Brain pericyte (primary cell): ENCODE measurements at places on chromosomes 3 and 15.
A peak's percentile ranks its signal among the peaks of the same experiment; 100 is the strongest.

GRCh38 chr3:151918253-151919029, 45.0 kb downstream of the SUCNR1 start:
- DNase-seq = no peak

DNA sequence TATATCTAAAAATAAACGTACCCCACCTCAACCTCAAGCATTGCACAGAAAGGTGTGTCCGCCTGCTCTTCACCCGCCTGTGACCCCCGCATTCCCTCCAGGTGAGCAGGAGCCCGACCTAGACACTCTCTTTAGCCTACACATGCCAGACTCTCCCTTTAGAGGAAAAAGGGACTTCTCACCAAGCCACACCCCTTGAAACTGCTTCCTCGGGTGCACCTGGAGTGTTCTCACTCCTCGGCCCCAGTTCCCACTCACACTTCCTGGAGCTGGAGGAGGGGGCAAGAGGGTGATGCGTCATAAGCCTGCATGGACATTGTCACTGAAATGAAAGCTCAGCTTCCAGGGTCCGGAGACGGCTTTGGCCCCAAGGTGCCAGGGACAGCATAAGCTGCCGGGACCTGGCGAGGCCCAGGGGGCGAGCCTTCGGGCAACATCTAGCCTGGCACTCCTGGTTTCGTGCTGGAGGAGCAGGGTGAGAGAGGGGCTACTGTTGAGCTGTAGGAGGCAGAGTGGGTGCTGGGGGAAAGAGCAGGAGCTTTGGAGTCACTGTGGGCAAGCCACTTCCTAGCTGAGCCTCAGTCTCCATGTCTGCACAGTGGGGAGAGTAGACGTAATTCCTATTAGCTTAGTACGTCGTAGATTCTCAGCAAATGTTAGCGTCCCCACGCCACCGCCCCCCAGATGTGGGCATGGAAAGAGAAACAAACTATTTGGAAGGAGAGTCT, 9.8 kb upstream of the MUC4 start:
- no peak for DNase-seq

DNA sequence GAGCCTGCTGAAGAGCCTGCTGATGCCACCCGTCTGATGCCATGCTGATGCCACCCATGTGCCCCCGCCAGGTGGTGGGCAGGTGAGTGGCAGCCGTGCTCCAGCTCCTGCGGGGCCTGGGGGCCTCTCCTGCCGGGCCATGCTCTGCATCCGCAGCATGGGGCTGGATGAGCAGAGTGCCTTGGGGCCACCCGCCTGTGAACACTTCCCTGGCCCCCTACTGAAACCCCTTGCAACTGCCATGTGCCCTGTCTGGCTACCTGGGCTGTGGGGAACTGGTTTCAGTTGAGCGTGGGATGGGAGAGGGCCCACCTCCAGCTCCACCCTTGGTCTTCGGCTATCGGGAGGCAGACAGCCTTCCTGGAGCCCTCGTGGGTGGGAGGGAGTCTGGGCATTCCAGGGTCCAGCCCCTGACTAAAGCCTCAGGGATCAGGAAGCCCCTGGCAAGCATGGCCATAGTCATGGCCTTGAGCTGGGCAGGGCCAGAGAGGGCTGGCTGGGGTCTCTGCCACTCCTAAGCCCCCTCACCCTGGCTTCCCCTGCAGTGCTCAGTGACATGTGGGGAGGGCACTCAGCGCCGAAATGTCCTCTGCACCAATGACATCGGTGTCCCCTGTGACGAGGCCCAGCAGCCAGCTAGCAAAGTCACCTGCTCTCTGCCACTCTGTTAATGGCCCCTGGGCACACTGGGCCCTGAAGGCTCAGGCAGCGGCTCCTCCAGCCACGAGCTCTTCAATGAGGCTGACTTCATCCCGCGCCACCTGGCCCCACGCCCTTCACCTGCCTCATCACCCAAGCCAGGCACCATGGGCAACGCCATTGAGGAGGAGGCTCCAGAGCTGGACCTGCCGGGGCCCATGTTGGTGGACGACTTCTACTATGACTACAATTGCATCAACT, 92.2 kb downstream of the TBC1D2B start:
- no peak for DNase-seq

- no peak for DNase-seq
These were observed 1.5 kb upstream of the SMAD3 start for GRCh38 chr15:67063689-67064606.

GRCh38 chr15:27820232-27820631, 278.9 kb downstream of the OCA2 start:
- no peak for DNase-seq

GRCh38 chr3:122457706-122458105, 41.8 kb upstream of the WDR5B start:
- DNase-seq = no peak

DNA sequence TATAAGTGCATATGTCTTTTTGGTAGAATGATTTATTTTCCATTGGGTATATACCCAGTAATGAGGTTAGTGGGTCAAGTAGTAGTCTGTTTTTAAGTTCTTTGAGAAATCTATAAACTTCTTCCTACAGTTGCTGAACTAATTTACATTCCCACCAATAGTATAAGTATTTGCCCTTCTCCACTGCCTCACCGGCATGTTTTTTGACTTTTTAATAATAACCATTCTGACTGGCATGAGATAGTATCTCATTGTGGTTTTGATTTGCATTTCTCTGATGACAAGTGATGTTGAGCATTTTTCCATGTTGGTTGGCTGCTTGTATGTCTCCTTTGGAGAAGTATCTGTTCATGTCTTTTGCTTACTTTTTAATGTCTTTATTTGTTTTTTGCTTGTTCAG, 94.1 kb upstream of the TP63 start:
- no peak for DNase-seq

- no peak for DNase-seq
These were observed 56.2 kb upstream of the LPP start for GRCh38 chr3:188097791-188098190.

DNA sequence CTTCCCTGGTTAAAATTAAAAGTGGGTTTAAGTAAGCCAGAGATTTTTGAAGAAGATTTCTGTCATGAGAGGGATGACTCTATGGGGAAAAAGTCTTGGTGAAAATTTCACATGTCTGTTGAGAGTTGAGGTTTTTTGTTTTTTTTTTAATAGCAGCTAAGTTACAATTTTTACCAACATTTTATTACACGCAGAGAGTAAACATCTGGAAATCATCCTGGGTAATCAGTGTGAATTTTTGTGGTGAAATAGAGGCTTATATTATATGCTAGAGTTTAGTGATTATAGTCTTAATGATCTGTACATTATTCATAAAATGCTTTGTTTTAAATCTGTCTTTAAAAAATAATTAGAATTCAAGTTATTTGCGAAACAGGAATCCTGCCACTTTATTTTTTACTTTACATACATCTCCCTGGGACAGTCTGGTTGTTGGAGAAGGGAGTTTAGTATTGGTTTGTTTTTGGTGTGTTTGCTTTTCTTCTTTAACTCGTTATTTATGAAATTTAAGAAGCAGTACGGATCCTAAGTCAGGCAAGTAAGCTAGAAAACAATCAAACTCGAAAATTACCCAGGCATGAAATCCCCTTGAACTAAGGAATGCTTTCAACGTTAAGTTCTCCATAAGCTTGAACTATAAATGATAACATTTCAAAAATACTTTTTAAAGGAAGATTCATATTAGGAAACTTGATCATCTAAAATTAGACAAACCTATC, 143.4 kb upstream of the TSC22D2 start:
- DNase-seq = no peak

DNA sequence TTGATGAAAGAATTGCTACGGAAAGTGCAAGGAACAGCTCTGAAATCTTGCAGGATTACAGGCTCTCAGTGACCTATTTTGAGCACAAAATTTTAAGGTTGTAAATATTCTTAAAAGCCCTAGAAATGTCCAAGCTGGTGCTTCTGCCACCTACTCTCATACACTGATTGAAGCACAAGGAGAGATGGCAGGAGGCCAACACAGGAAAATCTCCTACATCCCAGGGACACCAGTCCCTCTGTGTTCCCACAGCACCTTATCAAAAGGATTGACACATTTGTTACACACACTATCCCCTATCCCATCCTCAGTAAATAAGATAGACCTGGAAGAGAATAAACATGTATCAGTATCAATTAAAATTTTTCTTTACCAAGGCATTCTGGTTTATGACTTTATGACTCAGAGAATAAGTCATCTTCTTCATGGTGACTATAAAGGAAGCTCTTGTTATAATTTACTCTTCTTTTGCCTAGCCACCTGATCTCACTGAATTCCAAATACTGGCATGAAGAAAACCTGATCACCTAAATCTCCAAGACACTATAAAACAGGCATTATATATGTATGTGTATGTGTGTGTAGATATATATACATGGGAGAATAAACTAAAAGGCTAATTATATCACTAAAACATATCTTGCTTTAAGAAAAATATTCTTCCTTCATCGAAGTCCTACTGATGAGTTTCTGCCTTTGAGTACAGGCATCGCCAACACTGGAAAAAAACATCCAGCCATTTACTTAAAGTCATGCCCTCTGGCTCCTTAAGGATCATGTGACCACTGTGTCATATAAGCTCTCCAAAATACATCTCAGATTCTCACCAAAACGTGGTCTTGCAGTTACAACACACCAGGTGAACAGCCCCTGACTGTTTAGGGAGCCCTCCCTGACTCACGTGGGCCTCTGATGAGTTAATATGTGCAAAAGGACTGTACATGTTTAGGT, 208.1 kb upstream of the NR2F2 start:
- DNase-seq = no peak

- no peak for DNase-seq
These were observed 20.2 kb downstream of the DUOX2 start for GRCh38 chr15:45093622-45094357.

DNA sequence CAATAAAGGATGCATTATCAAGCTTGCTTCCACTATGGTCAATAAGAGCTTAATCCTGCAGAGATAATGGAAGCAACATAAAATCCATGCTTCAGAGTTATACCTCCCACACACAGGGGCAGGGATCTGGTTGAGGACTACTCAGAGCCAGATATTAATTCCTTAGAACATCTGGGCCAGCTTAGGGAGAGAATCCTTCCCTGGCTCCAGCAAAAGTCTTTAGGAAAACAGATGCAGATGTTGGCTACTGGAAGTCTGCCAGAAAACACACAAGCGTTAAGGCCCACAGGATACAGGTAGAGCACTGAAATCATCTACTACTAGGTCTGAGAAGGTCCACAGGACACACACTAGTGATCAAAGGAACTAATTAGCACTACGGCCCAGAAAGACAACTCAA, 25.2 kb downstream of the TMEM202 start:
- no peak for DNase-seq

GRCh38 chr3:23390989-23391553, 187.9 kb downstream of the UBE2E2 start:
- DNase-seq = no peak

DNA sequence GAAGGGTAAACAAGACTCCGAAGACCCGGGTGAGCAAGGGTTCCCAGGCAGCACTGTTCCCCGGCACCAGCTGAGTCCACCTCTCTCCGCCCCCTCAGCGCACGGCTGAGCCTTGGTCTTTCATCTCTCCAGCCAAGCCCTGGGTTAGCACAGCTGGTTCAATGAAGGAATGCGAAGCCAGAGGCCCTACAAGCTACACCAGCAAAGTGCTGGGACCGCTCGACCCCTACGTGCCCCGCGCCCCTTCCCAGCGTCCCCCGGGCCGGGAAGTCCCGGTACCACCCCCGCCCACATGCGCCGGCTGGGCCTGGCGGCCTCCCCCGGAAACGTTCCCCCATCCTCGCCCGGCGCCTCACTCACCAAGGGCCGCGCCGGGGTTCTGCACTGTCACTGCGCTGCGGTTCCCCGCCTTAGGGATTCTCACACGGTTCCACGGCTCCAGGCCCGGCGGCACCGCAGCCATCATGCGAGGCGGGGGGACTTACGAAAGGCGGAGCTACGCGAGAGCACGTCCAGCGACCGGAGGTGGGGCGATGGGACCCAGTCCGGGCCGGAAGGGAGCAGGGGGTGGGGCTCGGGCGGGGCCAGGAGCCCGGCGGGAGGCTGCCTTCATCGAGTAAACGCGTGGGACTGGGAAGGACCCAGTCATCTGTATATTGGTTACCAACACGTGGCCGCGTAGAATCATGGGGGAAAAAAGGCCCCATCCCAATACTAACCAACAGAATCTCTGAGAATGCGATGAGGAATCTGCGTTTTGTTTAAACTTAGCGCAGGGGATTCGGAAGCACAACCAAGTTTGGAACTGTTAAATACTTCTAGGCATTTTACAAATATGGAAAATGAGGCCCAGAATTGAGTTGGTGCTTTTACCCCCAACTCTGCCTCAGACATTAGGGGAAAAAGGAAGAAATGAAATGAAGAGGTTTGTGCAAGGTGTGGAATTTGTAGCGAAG, 28.7 kb downstream of the GTPBP8 start:
- DNase-seq = peak; percentile 60

DNA sequence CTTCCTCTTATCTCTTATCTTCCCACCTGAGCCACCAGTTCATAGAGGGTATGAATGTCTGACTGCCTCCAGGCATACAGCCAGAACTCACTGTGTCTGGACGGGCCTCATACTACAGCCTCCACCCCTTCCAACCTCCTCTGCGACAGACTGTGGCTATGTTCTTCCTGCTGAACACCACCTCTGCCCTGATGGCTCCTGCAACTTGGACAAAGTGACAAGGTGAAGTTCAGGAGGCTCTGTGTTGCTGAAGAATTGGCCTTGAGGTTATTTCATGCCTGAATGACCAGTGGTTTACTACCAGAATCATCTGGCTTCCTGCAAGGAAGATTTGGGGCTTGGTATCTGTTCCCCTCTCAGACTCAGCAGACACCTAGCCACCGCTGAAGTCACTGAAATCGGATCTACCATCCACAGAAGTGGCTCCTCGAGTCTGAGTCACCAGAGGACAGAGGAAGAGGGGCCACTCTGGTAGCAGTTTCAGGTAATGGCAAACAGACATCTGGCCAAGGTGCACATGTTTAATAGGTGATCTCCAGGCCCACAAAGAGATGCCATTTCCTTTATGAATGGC, 14.2 kb upstream of the ULK3 start:
- no peak for DNase-seq

GRCh38 chr15:69539345-69539744, 86.7 kb downstream of the RPLP1 start:
- DNase-seq = no peak

DNA sequence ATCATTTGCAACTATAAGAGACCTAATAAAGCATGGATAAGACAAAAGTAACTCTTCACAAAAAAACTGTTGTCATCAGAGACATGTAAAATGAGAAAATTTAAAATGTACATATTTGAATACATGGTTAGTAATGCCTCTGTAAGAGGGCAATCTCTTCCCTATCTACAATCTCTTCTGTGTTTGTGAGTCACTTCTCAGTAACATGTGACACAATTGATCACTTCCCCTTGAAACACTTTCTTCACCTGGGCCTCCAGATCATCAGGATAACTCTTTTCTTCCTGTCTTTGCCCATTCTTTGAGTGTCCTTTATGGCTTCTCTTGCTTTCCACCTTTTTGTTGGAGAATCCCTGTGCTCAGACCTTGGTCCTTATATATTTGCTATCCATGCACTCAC, 50.4 kb downstream of the TFDP2 start:
- DNase-seq = no peak
